MV-4-11 (cell line): ENCODE measurements at places on chromosomes 16 and 17.

DNA sequence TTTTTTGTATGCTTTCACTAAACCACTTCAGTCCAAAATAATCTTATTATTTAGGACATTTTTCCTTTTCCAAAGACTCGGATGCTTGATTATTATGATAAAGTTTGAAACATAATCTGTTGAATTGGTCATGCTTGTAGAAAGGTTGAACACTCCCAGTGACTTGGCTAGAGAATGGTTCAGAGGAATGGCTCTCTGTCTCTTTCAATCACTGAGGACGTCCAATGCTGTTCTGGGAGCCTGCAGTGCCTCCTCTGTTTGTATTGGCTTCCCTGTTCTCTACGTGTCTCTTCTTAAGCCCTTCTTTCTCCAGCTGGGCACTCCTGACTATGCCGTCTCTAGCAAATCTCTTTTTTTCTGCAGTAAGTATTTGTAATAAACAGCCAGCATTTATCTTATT, 369.0 kb upstream of the DYNLRB2 start:
- DNase-seq, result no peak

GRCh38 chr16:51531271-51531670, 380.2 kb upstream of the SALL1 start:
- no peak for DNase-seq

GRCh38 chr17:49638818-49639217, 39.1 kb downstream of the SPOP start:
- DNase-seq, result no peak

DNA sequence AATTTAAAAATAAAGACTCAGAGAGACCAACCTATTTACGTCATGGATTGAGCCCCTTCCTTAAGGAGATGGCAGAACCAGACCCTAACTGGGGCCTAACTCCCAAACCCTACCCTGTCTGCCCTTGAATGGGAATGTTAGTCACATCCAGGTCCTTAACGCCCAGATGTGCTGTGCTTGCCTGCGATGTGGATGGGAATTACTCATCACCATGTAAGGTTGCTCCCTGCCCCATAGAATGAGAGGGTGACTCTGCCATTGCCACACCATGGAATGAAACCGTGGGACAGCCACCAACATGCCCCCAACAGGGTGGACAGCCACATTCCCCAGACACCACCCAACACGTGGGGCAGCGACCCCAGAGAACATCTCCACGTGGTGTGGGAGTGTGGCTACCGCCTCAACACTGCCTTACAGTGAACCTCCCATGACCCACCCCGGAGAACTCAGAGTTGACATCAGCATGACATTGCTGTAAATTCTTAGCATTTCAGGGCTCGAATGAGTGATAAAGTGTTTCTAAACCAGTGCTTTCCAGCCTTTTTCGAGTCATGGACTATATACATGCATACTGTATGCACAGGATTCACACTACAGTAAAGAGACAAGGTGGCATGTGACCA, 31.8 kb downstream of the SCNN1B start:
- DNase-seq, result no peak

- DNase-seq, result no peak
These were observed 86.2 kb upstream of the SIAH1 start for GRCh38 chr16:48471435-48471834.

GRCh38 chr17:76747716-76748363, 9.9 kb downstream of the MFSD11 start:
- DNase-seq, result peak; percentile 53

DNA sequence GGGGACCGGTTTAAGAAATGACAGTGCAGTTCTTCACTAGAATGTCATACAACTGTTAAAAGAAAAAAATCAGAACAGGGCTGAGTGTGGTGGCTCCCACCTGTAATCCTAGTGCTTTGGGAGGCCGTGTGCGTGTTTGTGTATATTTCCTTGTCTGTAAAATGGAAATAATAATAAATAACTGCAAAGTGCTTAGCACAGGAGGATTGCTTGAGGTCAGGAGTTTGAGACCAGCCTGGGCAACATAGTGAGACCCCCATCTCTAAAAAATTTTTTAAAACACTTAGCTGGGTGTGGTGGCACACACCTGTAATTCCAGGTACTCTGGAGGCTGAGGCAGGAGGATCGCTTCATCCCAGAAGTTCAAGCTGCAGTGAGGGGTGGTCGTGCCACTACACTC, 2.5 kb downstream of the ACSM3 start:
- no peak for DNase-seq

- no peak for DNase-seq
These were observed 10.8 kb downstream of the ATP2C2 start for GRCh38 chr16:84379008-84379708.

DNA sequence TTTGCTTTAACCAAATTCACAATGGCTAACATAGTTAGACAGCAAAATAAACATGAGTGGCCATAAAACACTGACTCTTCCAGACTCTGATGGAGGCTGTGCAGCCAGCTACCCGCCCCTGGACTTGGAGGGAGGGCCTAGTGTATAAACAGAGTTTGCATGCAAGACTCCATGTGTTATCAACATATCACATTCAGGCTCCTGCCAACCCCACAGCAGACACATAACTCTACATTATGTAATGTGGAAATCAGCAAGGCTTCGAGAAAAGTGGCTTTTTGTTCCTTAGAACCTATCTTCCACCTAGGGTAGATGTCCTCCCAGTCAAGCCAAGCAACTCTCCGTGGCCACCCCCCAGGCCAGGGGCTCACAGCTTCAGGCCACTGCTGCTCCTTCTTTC, 19.3 kb upstream of the SOX9 start:
- DNase-seq, result no peak

GRCh38 chr16:3065069-3065741, at the start of gene IL32:
Gene IL32 (plus strand): TSS chr16:3065640. CDS start chr16:3065812, 172 bp downstream.
- no peak for DNase-seq

DNA sequence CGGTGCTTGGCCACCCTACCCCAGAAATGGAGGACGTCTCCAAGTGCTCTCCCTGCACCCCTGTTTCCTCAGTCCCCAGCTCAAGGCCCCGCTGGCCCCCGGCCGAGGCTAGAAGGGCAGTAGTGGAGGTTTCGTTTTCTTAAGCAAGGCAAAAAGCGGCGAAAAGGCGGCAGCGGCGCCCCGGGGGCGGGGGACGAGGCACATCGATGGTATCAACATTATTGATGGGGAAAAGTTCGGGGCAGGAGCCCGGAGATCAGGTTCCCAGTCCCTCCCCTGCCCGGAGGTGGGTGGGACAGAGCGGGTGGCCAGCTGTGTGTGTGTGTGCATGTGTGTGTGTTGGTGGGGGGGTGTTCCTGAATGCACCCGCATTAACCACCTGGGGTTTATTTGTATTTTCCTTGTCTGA, 4.1 kb upstream of the SALL1 start:
- no peak for DNase-seq

- DNase-seq, result no peak
These were observed 21.2 kb upstream of the HAS3 start for GRCh38 chr16:69084289-69084688.
